ENCODE measurements at places on chromosomes 1 and 21.

DNA sequence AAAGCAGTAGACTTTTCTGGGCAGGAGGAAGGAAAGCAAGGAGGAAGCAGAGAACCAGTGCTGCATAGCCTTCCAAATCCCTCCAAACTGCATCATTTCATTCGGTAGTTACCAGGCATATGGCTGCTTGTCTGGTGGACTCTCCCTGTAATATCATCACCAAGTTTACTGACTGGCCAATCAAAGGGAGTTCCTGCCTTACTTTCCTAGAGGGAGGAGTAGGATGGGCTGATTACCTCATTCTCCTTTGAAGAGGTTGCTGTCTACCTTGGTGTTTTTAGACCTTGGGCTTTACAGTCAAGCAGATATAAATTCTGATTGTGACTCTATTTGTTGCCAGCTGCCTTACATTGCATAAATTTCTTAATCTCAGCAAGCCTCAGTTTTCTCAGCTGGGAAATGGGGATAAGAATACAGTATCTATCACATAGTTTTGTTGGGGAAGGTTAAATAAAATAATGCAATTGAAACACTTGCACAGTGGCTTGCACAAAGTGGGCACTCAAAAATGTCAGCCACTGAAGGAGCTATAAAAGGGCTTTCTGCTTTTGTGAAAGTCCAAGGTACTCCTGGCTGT is 297.3 kb upstream of the PROX1 start:
- no peak for DNase-seq

DNA sequence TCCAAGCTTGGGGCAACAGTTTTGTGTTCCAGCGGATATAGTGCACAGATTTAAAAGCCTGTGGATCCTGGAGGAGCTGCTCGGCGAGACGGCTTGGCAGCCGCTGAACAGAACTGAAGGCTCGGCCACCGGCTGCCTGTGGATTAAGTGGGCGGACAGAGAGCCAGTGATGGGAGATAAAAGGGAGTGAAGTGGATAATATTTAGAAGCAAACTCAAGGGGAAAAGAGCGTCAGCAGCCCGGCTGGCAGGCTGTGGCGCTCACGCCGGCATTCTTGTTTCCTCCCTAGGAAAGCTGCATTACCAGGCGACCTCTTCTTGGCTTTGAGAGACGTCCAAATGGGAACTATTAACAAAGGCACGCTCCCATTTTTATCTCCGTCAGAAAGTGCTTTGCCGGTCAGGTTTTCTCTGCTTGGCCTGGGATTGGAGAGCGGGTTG is 10.4 kb downstream of the TRABD2B start:
- no peak for DNase-seq

GRCh38 chr21:35603494-35603893 is 456.8 kb downstream of the SETD4 start:
- DNase-seq, result no peak

- DNase-seq, result peak; percentile 64
These were observed 24.8 kb downstream of the S100A6 start for GRCh38 chr1:153510984-153511410.

DNA sequence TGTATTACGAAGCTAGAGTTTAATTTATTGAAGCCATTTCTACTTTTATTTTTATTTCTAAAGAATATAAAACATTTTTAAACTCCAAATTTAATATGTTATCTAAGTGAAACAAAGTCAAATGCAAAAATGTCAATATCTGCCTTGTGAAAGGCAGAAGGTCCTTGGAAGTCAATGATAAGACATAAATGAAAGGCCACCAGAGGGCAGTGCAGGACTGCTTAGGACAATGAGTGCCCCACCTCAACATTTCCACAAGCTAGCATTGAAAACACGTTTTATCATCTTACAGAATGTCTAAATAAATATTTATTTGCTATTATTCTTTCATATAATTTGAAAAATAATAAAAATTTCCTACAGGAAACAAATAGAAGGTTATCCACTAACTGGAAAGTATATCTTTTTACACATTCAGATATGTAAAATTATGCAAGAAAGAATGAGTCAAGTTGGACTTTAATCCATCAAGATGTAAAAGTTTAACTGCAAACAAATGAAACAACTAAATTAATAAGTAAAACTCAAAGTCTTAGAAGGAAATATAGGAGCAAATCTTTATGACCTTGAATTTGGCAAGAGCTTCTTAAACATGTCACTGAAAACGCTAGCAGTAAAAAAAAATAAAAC is 140.1 kb upstream of the FMN2 start:
- peak; percentile 70 for DNase-seq

DNA sequence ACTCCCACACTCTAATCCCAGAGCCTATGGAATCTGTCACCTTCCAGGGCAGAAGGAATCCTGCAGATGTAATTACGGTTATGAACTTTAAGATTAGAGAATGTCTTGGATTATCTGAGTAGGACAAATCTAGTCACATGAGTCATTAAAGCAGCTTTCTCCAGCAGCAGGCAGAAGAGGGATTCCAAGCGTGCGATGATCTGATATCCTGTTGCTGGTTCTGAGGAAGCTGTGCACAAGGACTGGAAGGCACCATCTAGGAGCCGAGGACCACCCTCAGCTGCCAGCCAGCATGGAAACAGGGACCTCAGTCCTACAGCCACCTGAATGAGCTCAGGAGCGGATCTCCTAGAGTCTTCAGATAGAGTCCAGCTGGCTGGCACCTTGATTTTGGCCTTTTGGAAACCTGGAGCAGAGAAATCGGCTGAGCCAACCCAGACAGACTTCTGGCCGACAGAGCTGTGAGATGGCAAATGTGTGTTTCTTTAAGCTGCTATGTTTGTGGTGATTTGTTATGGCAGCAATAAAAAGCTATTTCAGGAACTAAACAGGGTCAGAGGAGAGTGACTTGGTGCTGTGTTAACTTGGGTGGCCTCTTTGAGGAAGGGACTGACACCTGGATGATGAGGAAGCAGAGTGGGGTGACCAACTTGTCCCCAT is 34.5 kb downstream of the LRRN2 start:
- no peak for DNase-seq

All from globus pallidus (tissue), 1 donor.